ENCODE measurements at places on chromosomes 2 and 18.

GRCh38 chr2:58866040-58866439, 624.9 kb upstream of the FANCL start:
- no peak for DNase-seq

- DNase-seq = no peak
These were observed 61.0 kb downstream of the BIN1 start for GRCh38 chr2:127045792-127046501.

DNA sequence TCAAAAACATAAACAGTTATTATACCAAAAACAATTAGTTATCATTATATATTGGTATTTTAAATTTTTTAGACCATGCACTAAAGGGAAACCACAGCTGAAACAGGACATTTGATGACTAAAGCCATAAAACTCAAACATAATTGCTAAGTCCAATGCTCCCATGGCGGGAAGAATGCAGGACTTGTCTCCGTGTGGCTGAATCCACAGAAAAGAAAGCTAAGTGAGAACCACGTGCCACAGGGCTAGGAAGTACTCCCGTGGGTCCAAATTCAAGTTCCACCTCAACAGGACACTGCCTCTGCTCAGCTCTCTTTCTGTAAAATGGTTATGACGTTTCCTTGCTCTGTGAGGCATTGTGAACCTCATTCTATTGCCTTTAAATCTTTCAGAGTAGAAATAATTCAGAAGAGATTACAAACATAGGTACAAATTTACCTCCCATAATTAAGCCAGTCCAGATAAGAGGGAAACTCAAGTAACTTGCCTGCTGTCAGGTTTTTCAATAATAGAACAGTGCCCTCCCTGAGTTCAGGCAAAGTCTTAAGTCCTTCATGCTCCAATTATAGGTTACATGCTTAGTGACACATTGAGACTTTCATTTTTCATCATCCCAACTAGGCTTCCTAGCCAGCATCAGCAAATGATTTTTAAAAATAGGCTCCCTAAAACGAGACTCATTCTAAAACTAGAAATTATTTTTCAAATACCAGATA, 36.7 kb downstream of the FTCDNL1 start:
- DNase-seq = no peak

- DNase-seq = no peak
These were observed 22.8 kb upstream of the KIDINS220 start for GRCh38 chr2:8860239-8860638.

- DNase-seq = no peak
These were observed 176.7 kb upstream of the SMAD2 start for GRCh38 chr18:48106976-48107781.

GRCh38 chr2:235857598-235857997, 310.6 kb downstream of the GBX2 start:
- no peak for DNase-seq

DNA sequence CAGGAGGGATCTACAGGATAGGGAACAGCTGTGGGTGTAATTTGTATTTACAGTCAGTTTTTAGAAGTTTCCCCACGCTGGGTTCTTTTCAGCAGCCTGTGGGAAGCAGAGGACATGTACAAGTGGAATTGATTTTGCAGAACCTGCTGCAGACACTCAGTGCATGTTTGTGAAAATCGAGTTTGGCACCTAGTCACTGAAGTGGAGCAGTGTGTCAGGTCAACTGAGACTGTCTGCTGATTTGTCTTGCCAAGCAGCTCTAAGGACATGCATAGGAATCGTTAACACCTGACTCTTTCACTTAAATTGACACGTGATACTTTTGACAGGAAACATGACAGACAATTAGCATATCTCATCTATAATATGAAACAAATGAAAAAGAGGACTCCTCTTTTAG, 416.6 kb downstream of the TMX3 start:
- no peak for DNase-seq

- DNase-seq = no peak
These were observed 101.0 kb upstream of the LMAN1 start for GRCh38 chr18:59460072-59460420.

DNA sequence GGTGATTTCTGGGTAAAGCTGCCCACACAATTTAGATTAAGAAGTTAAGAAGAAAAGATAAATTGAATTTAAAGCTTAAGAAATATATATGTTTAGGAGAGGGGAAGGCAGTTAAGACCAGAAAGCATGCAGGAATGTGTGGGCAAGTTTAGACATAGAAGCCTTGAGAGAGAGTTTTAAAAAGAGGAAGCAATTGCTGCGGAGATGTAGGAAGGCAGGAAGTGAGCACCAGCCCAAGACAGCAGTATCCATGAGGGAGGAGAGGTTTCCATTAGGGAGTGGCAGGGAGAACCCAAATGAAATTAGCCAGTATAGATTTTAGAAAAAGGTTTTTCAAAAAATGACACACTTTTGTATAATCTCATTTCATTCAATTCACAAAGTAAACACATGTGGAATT, 24.3 kb downstream of the DSC2 start:
- no peak for DNase-seq

- no peak for DNase-seq
These were observed 49.5 kb downstream of the C2orf42 start for GRCh38 chr2:70141212-70141901.

DNA sequence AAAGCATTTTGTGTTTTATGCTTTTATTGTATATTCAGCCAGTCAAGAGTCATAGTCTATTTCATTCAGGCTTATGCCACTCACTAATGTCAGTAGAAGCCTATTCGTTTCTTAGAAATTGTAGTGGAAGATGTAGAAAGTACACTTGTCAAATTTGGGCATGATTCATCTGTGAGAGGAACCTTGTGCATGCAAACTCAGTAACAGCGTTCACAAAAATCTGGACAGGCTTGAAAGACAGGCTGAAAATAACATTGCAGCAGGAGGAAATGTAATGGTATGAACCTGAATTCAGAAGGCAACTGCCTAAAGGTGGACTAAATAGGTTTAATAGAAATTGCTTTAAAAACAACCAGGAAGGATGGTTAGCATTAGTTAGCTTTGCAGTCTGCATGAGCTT, 213.5 kb downstream of the CMPK2 start:
- DNase-seq = no peak

DNA sequence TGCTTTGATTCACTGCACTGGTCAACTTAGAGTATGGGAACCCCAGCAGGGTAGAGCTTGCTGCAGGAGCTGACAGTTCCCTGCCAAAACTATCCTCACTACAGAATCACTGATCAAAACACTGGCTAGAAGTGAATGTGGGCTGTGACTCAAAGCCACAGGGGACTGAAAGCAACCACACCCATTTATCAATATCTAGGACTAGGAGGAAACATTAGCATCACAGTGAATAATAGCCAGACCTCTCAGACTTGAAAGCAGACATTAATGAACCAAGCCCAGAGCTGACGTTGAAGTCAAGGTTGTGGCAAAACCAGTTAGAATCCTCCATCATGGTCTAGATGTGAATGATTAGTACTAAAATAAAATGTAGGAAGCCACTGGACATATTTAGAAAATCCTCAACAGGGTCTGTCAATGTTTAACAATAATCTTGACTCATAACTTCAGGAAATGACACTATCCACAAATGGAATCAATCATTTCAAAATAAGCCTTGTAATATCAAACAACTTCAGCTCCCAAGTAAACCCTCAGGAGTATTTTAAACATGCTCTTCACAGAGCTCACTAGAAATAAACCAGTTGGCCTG, 131.4 kb downstream of the CDH20 start:
- no peak for DNase-seq

GRCh38 chr2:191625446-191625845, 52.5 kb upstream of the NABP1 start:
- DNase-seq = no peak

DNA sequence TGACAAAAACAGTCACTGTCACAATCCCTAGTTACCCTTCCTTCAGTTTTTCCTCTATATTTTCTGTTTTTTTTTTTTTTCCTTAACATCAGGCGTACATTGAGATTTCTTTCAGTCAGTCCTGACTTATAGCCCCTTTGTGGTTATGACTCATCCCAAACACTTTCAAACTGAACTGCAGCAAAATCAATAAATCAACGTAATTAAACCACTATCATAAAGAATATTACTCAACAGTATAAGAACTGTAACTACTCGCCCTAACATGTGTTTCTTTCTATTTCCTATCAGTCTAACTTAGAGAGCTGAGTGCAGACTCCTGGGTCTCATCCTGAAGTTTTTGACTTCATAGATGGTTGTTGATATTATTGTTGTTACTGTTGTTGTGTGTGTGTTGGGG, 523.5 kb downstream of the LRRTM4 start:
- DNase-seq = no peak

DNA sequence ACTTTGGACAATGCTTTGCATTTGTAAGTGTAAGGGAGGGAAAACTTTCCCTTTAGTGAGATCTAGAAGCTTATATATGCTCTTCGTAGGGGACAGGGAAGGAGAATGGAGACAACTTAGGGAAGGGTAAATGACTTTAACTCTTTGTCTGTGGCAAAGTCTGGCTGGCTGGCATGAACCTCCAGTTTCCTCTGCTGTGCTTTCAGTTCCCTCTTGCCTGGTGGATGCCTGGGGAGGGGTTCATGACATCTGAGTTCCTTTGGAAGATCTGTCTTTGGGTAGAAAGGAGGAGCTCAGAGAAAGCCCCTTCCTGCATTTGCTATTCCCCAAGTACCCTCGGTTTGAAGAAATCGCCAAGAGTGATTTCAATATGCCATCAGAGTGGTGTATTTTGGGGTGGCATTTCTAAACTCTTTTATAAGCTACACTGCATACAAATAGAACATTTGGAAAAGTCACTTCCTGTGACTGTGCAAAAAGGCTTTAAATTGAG, 143.6 kb downstream of the VAPA start:
- DNase-seq = no peak

- DNase-seq = no peak
These were observed 8.7 kb downstream of the CTIF start for GRCh38 chr18:48547531-48547981.

- no peak for DNase-seq
These were observed 248.4 kb downstream of the HDAC4 start for GRCh38 chr2:239152239-239152915.

- DNase-seq = no peak
These were observed 21.2 kb upstream of the EPAS1 start for GRCh38 chr2:46275995-46276394.

GRCh38 chr18:55234366-55235093, 275.3 kb upstream of the CCDC68 start:
- DNase-seq = no peak

GRCh38 chr2:158893026-158893425, 75.4 kb upstream of the TANC1 start:
- no peak for DNase-seq

GRCh38 chr2:100350661-100351185, 28.4 kb upstream of the LONRF2 start:
- DNase-seq = no peak

DNA sequence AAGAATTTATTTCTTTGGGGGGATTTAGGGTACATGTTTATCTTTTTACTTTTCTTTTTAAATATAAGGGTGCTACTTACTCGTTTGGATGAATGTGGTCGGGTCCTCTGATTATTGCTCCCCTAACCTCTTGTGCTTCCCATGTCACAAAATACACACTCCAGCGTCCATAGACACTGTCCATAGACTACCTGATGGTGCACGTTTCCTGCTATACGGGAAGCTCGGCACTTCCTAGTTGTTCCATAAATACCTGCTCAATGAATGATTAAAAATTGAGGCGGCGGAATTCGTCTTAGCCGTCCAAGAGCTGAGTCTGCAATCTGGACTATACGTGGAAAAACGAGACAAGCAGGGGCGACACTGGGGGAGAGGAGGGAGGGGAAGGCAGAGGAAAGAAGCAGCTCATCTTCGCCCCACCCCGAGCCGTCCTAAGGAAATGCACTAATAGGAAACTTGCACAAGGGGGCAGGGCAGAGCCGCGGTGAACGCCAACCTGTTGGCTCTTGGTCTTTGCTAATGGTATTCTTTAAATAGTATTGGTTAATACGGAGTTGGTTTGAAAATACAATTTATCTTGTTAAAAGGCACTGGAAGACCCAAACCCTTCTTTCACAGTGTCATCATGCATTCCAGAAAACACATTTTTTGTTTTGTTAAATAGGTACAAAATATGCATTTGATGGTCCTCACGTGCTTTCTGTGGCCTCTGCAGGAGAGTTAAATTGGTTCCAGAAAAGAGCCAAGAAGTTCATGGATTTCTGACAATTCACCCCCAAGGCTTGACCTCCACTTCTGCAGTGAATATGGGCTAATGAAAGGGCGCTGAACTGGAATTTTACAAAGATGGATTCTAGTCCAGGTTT, 73.0 kb upstream of the KCTD1 start:
- DNase-seq = no peak

DNA sequence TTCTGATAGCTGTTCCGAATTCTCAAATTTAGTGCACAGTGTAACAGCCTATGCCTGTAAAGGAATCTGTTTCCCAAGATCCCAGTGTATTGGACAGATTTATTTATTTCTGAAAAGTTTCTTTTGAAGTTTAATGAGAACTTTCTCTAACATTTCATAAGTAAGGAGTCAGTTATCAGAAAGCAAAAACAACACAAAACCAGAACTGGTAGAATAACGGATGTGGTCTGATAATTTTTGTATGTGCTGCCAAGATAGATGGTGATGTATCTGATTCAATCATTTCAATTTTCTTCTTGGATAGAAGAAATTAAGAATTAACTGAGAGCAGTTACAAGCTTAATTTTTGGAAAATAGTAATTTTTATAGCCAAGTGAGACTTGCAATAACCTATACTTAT, 374.3 kb downstream of the SOCS6 start:
- no peak for DNase-seq

DNA sequence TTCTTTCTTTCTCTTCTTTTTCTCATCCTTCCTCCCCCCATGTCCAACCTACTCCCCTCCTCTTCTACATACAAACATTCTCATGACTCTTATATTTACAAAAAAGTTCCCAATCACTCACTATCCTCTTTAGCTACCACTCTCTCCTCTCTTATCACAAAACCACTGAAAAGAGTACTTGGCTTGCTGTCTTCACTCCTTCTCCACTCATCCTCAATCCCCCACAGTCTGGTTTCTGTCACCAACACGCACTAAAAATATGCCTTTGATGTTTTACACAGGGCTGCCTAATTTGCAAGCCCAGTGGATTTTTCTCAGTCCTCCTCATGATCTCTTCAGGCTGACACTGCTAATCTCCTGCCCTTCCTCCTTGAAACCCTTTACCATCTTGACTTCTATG, 159.5 kb downstream of the TNS1 start:
- no peak for DNase-seq

- no peak for DNase-seq
These were observed 121.3 kb upstream of the BOD1L2 start for GRCh38 chr18:57025540-57025939.

GRCh38 chr2:203003716-203004115, 11.0 kb upstream of the NBEAL1 start:
- no peak for DNase-seq

DNA sequence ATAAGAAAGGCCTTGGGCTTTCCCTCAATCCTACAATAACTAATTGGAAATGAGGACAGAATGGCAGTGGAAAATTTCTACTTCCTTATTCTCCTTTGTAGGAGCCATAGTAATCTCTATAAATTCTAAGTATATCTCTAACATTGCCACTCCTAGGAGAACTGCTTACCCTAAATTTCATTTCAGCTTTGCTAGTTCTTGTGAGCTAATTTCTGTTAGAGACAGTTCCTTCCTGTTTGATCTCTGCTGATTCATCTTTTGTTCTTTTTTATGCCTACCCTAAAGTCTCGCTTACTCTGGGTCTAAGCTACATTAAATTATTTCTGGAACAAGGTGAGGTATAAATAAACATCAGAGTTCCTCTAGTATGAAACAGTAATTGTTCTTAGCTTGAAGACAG, 25.7 kb downstream of the ABHD3 start:
- DNase-seq = no peak

All from activated CD4-positive, CD25-positive, alpha-beta regulatory T cell (primary cell).